Hematopoietic multipotent progenitor cell (in vitro differentiated cells): ENCODE measurements at places on chromosomes 6 and 20.

DNA sequence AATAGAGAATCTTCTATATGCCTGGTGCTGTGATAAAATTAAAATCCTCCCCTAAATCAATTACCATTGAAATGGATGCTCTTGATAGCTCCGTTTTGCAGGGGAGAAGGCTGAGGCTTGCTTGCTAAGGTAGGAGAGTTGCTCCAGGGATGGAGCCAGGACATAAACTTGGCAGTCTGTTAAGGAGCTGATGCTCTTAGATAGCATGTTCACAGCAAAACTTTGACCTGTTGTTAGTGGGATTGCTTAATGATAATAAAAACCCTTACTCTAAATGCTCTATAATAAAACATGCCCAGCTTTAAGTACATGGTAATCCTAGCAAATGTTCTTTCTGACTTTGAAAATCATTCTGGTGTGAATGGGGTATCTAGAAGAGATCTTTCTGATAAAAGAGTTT is 228.4 kb upstream of the JAG1 start:
- no peak for DNase-seq

- DNase-seq, result peak; percentile 38
These were observed 10.8 kb downstream of the SLC52A3 start for GRCh38 chr20:757506-757905.

GRCh38 chr6:45445749-45446549 is 68.2 kb upstream of the SUPT3H start:
- no peak for DNase-seq

DNA sequence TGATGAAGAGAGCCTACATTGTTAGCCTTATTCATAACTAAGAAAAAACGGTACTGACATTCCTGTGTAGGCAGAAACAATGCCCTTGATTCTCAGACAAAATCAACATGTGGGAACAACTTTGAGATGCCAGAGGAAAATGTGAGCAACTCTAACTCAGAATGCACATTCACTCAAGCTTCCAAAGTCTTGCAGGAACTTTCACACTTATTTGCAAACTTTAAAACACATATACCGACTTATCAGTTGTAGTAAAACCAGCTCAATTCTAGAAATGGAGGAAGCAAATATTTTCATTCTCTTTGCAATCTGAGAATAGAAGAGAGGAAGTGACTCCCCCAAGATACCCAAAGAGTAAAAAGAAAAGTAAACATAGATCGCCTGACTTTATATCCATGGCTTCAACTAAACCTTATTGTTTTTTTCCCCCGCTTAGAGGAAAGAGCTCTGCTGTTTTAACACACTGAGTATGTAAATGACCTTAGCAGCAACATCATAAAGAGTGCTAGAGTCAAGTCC is 117.6 kb downstream of the EPB41L2 start:
- no peak for DNase-seq

DNA sequence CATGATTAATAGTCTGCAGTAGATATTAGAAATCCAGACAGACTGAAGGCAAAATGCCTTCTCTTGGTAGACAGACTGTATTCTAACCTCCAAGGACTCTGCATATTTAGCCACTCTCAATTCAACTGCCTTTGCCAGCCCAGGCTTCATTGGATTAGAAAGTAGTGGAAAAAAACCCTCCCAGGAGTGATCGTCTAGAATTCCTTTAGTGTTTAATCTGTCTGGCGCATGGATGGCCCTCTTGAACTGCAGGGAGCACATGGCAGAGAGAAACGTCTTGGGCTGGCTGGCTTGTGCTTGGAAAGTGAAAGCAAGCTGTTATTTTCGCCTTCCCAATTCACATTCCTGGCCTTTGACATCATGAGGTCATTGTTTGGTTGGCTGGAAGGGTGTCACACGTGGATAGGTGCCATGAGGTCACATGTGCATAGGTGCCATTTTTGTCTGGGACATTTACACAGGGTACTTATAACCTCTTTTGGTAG is 30.9 kb upstream of the NEDD9 start:
- no peak for DNase-seq

DNA sequence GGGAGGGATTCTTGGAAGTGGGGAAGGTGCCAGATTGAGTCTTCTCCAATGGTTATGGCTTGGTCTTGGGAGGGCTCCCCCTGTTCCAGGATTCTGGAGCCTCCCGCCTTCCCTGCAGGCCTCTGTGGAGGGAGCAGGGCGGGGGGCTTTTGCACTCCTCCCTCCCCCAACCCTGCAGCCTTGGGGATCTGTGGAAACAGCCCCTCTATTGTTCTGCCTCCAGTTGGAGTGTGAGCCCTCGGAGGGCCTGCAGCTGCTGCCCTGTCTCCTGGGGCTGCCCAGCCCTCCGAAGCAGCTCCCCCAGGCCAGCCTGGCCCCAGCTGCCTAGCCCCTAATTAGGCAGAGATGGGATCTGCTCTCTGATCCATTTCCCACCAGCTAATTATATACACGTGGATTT is 14.7 kb downstream of the FAM110A start:
- DNase-seq, result no peak

DNA sequence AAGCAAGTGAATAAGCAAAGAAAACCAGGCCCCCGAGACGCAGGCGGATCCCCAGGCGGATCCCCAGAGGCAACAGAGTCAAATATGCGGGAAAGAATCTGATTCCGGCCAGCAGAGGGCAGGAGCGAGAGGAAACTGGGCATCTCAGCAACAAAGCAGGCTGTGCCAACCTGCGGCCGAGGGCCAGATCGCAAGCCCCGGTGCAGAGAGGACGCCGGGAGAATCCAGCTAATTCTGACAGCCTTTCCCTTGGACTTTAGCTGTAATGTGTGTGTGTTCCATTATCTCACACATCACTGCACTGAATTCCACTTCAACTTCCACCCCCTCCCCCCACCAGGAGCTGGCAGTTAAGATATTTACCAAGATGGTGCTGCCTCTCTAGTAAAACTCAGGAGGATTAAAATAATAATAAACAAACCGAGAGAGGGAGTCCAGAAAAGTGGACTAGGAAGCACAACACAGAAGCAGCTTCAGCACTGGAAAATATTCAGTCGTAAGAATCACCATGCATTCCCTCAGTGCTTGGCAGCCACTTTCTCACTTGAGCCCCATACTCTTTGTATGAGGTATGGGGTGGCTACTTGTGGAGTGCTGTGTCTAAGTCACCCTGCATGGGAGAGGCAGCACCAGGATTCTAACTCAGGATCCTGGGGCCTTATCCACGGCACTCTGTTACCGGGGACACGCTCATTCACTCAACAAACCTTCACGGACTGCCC is 66.2 kb upstream of the SNX9 start:
- DNase-seq, result peak; percentile 81

- peak; percentile 72 for DNase-seq
These were observed at the start of gene PLCG1 for GRCh38 chr20:41136680-41137613. Gene PLCG1 (plus strand): TSS chr20:41137543. CDS start chr20:41137642, 99 bp downstream.

DNA sequence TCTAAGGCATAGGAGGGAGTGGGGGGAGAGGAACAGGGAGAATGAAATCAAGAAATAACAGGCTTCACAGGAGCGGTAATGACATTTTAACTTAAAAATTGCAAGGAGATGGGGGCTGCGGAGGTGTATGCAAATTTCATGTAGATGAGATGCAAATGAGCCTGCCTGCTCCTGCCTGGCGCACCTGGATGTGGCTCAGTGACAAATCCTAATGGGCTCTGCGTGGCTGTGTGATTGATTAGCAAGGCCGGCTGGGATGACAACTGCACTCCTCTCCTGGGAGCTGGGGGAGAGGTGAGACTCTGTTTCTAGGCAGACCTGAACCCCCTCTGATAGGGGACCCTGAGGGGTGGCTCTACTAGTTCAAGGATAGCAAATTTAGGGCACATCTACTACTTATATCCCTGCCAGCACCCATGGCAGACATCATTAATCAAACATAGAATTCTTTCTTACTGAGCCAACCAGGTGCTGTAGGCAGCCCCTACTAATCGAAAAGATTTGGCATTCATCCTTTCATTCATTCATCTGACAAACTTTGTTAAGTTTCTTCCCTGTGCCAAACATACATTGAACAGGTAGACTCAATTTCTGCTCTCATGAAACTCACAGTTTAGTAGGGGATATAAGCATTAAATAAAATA is 38.4 kb upstream of the TGM2 start:
- no peak for DNase-seq

- DNase-seq, result no peak
These were observed 60.8 kb upstream of the EDN1 start for GRCh38 chr6:12229332-12229731.

GRCh38 chr6:53956068-53956711 is 155.1 kb upstream of the MLIP start:
- DNase-seq, result no peak

DNA sequence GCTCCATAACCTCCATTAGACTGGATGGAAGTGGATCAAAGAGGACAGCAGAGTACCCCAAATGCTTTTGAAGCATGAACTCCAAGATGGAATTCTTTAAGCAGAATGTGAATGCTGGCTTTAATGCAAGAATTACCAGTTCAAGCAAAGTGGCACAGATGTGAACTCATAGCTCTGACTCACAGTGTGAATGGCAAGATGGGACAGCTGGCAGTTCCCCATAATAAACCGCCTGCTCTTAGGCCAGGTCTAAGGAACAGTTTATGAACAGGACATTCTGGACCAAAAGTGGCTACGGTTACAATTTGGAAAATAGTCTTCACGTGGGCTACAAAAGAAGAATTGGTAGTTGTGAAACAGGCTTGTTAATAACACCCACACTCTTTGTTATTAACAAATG is 76.5 kb downstream of the SPTLC3 start:
- DNase-seq, result no peak

DNA sequence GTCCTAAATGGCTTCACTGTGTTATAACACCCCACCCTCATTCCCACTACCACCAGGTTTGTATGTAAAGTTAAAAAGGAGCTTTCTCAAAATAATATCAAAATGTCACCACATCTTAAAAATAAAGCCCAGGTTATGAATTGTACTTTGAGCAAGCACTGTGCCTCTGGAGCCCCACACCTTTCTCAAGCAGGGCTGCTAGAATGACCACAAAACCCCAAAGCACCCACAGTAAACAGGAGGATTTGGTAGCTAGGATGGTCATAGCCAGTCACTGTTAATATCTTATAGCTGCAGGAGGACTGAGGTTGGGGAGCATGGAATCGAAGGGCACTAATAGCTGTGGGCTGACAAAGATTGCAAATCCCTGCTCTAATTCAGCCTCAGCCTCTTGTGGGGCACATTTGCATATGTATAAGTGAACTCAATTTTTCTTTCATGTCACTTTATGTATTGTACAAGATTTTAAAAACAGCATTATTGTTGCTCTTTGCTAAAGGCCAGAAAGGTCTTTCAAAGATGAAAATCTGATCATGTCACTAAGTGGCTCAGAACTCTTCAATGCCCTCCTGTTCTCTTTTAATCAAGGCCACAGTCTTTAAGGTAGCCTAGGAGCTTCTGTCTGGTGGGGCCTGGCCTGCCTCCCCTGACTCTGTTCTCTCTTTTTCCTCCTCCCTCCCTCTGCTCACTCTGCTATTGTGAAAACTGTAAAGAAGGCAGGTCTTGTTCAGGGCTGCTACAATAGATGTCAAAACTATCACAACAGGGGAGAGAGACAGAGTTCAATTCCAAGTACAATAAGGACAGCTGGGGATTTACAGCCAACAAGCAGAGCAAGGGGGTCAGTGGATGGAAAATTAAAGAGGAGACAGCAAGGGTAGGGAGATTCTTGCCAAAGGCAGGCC is 101.6 kb downstream of the TMEM200A start:
- no peak for DNase-seq

DNA sequence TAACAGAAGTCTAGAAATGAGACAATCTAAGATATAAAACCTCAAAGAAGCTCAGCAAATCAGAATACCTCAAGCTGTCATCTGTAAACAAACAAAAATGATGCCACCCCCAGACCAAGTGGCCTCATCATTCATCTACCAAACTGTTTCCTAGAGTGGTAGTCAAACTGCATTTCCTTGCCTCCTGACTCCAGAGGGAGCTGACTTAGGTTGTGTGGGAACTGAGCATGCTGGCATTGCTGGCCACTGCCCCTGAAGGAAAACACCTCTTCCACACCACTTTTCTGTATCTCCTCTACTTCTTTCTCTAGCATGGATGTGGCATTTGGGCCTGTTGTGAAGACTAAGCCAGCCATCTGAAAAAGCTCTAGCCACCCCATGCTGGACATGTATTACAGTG is 56.3 kb downstream of the ZHX3 start:
- DNase-seq, result no peak

DNA sequence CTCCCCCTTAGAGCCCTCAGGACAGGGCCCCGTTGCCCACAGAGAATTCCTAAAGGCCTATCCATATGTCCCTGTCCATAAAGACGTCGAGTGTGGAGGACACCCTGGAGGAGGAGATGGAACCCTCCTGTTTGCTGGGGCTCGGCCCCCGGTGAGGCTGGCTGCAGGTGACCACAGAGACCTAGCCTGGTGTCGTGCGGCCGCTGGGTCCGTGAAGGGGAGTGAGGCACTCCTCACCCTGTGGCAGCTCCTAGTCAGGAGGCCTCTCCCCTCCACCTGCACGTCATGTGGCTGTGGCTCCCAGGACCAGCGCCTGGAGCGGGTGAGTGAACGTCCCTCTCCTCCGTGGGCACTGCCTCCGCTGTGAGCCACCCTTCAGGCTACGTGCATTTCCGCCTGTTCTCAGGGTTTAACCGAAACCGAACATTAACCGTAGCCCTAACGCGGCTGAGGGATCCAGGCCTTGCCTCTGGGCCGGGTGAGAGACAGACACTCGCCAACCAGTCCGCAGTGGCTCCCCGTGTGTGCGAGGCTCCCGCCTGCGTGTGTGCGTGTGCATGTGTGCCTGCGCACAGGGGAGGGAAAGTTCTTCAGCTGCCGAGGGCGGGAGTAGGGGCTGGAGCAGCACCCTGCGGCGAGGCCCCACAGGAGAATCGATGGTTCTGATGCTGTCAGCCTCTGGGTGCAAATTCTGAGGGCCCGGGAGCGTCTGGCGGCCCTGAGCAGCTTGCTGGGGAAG is 5.9 kb upstream of the TCEA2 start:
- DNase-seq, result no peak

DNA sequence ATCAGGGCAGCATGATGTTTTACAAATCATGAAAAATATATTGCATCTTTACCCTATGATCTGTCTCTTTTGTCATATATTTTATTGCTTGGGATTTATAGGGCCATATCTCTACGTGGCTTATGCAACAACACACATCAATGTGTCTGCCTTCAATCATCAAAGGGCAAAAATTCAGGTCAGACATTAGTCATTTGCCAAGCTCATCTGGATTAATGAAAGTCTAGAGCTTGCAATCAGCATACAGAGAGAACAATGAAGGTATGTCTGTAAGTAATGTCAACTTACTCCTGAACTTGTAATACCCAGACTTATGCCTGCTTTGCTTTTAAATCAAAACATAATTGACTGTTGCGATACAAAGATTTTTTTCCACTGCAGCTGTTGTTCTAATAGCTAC is 282.7 kb downstream of the HAO1 start:
- no peak for DNase-seq

DNA sequence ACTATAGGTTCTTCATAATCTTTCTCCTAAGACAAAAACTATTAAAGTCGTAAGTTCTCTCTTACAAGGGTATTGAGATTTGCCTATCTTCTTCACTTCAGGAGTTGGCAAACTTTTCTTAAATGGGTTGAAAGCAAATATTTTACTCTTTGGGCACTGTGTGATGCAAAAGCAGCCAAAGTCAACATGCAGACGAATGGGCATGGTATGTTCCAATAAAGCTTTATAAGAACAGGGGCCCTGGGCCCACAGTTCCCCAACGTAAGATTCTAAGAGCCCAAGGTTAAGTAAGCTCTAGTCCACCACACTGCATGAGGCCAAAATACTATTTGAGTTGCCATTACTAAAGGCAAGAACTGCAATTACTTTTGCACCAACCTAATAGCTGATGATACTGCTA is 11.5 kb downstream of the CD164 start:
- DNase-seq, result no peak

GRCh38 chr6:143097224-143097795 is 36.6 kb downstream of the AIG1 start:
- DNase-seq, result no peak

- no peak for DNase-seq
These were observed 21.0 kb downstream of the JAG1 start for GRCh38 chr20:10652660-10653261.
